Mesothelial cell of epicardium (in vitro differentiated cells): ENCODE measurements at places on chromosomes 6 and 20.

- no peak for DNase-seq
These were observed 24.9 kb upstream of the SLC2A12 start for GRCh38 chr6:134077301-134077700.

GRCh38 chr20:61556111-61556510, 304.1 kb downstream of the CDH4 start:
- no peak for DNase-seq

DNA sequence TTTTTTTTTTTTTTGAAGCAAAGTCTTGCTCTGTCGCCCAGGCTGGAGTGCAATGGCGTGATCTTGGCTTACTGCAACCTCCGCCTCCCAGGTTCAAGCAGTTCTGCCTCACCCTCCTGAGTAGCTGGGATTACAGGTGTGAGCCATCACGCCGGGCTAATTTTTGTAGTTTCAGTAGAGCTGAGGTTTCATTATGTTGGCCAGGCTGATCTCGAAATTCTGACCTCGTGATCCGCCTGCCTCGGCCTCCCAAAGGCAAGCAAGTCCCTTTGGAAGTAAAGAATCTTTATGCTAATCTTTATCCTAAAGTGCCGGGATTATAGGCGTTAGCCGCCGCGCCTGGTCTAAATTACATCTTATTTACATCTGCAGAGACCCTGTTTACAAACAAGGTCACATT, 1.5 kb downstream of the PSMG4 start:
- no peak for DNase-seq

GRCh38 chr20:1320016-1320415, 8.9 kb downstream of the SDCBP2 start:
- no peak for DNase-seq

GRCh38 chr20:44470327-44470726, 5.3 kb upstream of the TTPAL start:
- no peak for DNase-seq

DNA sequence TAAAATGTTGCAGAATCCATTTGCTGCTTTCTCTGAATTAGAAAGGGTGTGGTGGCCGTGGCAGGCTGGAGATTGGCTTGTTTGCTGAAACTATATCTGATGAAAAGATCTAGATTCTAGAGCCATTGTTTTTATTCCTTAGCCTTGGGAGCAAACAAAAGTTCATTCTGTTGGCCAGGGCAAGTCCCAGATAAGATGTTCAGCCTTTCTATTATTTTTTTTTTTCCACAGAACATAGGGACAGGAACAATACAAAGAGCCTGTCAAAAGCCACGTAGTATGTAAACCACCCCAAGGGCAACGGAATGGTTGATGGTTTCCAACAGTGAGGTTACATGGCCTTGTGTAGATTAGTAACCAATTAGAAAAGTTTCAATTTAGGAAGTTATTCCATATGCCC, 119.9 kb upstream of the SLC22A16 start:
- DNase-seq: no peak

DNA sequence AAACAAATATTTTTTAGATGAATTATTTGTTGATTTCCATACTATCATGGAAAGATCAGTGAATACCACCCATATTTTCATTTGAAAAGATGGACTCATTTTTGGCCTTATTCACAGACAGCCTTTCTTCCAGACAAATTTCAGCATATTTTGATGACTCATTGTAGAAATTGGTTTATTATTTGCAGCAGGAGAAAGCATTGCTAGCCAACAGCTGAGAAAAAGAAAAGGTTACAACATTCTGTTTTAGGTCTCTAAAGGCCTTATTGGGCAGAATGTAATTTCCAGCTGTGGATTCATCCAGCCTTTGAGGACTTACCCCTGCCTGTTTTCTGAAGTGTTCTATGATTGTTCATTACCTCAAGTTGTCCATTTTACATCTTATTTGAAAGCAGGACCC, 201.9 kb downstream of the PLCB4 start:
- no peak for DNase-seq

- no peak for DNase-seq
These were observed 39.6 kb downstream of the HLA-F start for GRCh38 chr6:29762781-29763214.

GRCh38 chr6:7902867-7903266, 7.7 kb downstream of the TXNDC5 start:
- DNase-seq: no peak

DNA sequence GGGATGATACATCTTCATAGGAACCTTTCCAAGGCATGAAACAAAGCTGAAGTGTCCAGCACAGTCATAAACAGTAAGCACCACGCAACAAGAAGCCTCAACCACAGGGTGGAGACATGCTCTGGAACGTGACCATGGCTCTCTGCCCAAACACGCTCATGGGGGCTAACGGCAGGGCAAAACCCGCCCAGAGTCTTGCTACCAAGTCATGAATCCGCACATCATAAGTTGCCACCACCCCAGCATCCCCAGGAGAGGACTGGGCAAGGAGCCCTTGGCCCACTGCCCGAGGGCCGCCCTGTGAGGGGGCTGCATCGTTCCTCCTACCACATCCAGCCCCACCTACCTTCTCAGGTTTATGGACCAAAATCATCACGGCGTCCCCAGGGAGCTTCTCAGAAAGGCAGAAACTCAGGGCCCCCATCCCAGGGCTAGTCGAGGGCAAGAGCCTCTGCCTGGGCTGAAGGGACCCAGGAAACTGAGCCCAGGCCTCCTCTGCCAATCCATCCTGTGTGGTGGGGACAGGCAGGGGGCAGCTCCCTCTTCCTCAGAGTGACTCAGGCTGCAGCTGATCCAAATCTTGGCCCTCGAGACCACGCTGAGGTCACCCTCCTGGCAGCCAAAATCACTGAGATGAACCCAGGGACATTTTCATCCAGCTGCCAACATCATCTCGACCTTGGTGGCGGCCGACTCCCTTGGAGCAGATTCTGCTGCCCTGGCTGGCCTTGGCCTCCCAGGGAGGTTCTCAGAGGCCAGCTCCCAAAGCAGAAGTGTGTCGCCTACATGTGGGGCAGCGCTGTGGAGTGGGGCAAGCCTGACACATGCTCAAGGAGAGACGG, 42.6 kb downstream of the BMP7 start:
- no peak for DNase-seq

- DNase-seq: no peak
These were observed 671.7 kb upstream of the NRSN1 start for GRCh38 chr6:23454080-23454976.

- DNase-seq: no peak
These were observed 123.8 kb upstream of the MLN start for GRCh38 chr6:33927616-33928015.

- DNase-seq: no peak
These were observed 28.0 kb upstream of the ASIP start for GRCh38 chr20:34213213-34213612.

DNA sequence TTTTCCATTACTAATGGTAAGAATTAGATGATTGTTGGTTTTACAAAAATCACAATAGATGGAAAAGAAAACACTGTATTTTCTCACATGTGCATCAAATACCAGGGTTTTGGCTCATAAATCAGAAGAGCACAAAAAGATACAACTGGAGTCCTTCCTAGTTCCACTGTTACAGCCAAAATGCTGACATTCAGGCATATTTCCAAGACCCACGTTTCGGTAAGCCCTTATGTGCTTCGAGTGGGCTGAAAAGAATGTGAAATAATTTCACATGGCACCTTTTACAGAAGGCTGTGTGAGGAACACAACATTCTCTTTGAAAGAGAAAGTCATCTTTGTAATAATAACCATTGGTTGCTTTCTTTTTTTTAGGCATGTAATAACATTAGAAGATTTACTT, 326.7 kb upstream of the FLRT3 start:
- no peak for DNase-seq

- DNase-seq: no peak
These were observed 505.4 kb upstream of the CITED2 start for GRCh38 chr6:139879823-139880356.

DNA sequence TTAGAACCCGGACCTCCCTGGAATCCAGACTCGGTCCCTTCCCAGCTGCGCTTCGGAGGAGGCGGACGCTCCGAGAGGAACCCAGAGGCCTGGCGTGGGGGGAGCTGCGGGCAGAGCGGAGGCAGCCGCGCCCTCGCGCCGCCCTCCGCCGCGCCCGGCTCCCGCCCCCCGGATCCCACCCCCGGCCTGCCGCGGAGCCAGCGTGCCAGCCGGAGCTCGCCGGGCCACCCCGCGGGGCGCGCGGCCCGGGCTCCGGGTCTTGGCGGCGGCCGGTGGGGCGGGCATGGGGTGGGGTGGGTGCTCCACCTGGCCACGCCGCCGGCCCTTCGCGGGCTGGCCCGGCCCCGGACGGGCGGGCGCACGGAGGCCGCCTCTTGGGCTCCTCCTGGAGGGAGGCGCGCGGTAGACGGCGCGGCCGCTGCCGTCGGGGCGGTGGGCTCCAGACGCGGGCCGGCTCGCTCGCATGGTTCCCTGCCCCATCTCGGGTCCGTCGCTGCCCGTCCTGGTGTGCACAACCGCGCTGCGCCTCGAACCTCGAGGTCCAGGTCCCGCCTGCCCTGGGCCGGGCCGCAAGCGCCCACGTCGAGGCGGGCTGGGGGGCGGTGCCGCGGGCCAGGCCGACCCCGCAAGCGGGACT, 592 bp upstream of the CDYL start:
- peak; percentile 83 for DNase-seq

- no peak for DNase-seq
These were observed 261.2 kb downstream of the PTPRK start for GRCh38 chr6:128259029-128259724.

DNA sequence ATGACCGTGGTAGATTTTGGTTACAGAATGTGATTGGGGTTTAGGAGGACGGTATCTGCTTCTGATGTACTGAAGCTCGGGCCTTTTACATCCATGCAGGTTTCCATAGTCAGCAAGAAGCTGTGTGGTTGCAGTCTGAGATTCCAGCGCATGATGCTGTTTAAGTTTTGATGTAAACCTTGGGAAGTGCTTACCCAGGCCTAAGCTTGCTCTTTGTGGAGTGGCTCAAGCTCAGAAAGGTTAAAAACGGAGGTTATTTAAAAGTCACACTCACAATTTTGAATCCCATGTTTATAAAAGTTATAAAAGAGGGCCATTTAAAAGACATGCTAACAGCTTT, 121.4 kb downstream of the TIAM2 start:
- DNase-seq: no peak

DNA sequence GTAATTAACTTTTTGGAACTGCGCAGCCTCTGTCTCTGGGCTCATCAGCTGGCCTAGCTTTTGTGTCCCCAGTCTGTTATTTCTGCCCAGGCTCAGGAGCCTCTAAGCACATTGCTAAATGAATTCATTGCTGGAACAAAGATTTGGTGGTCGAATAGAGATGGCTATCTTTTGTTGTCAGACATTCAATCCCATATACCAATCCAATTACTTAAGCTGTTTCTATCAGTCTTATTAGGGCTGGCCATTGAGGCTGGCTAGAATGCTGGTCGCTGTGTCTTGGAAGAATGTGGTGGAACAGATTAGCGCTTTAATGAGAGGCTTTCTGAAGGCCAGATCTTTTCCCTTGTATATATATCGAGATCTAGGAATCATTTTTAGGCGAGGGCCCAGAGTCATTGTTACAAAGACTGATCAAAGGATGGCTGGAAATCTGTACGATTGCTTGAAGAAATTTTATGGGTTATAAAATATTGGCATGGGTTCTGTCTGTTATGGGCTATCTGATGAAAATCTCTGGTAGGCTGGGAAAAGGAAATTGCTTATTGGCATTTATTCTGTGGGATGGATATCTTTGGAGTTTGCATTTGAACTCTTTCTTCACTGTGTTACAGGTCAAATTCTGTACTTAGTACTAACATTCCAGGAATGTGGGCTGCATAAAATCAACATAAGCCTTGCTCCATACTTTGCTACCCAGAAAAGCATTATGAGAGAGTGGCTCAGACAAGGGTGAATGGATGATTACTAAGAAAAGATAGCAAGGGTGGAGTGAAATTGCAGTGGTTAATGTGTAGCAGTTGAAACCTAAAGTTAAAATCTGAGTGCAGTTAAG, 34.8 kb upstream of the JAG1 start:
- no peak for DNase-seq

- no peak for DNase-seq
These were observed 69.1 kb downstream of the TMEM244 start for GRCh38 chr6:129792049-129792448.

DNA sequence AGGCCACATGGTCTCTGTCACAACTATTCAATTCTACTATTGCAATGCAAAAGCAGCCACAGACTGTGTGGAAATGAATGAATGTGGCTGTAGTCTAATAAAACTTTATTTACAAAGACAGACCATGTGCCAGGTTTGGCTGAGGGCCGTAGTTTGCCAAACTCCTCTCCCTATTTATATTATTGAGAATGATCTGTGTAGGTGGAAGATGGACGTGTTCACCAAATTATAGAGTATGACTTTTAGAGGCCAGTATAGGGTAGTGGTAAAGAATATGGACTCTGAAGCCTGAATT, 125.7 kb upstream of the MYLIP start:
- no peak for DNase-seq

DNA sequence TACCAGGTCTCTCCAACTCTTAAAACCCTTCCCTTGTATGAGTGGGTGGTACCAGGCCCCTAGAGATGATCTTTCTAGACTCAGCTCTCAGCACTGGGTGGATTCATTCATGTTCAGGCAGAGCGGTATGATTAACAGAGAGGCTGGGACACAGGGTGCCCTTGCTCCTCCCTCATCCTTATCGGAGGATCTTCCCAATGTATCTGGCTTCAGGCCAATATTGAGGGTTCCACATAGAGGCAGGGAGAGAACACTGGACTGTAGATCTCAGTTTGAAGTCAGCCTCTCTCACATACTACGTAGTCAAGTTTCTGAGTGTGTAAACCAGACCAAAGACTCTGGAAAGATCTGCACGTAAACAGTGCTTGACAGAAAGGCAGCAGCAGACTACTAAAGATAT, 366.2 kb downstream of the DHX35 start:
- no peak for DNase-seq

GRCh38 chr6:41548098-41548840, 2.1 kb downstream of the FOXP4 start:
- peak; percentile 48 for DNase-seq

GRCh38 chr20:12173347-12174012, 255.8 kb downstream of the BTBD3 start:
- DNase-seq: no peak

DNA sequence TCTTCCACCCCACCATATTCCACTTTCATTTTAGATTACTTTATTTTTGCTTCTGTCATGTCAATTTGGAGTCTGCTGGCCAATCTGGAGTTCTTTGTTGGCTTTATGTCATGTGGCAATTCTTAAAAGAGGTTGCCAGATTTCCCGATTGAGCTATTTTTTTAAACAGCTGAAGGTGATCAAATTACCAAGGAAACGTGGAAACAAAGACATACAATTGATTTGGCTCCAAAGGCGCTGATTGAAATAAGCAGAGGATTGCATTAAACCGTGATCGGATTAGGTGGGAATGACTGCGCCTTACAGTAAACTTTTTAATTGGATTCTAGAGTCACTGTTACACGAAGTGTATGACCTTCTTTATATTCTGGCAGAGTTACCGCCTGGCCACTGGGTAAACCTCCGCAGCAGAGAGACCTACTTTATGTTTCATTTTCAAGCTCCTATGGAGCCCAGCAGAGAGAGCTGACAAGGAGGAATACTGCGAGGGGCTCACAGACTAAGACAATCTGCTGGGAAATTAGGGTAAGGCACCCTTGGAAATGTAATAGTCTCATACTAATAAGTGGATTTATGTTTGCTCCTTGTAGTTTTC, 37.9 kb downstream of the SIM1 start:
- no peak for DNase-seq
